ENCODE measurements at places on chromosomes 2 and 18. TPM values are rescaled to one million over a fixed set of nuclear protein-coding genes. Genes with fewer than 3 reads are reported as not detected.

Gene DNAH6
- total RNA-seq: under 0.01 TPM

Gene SH3RF3
- total RNA-seq: 11.6 TPM

Gene ADD2
- total RNA-seq: 0.14 TPM

Gene GRHL1
- 0.22 TPM for total RNA-seq

Gene MORN2
- 6.3 TPM for total RNA-seq

Gene CCDC148
- 0.86 TPM for total RNA-seq

Gene TRIM54
- not detected for total RNA-seq

Gene PROKR1
- not detected for total RNA-seq

Gene HMSD
- total RNA-seq: 0.44 TPM

Gene KCNE4
- 3.1 TPM for total RNA-seq

Gene NEUROD1
- not detected for total RNA-seq

Gene POTEC
- not detected for total RNA-seq

Gene UGT1A4
- not detected for total RNA-seq

Gene LRP1B
- total RNA-seq: 0.29 TPM

Gene C18orf54
- 0.66 TPM for total RNA-seq

Gene EPB41L5
- total RNA-seq: 14.4 TPM

Gene SLC5A6
- total RNA-seq: 39.6 TPM

Gene MATN3
- total RNA-seq: 2.3 TPM
